Activated naive CD4-positive, alpha-beta T cell treated with anti-CD3 and anti-CD28 coated beads, Interleukin-2, amount 50 U/mL, for 72 hours (primary cell): ENCODE measurements at places on chromosomes 2 and 18.

DNA sequence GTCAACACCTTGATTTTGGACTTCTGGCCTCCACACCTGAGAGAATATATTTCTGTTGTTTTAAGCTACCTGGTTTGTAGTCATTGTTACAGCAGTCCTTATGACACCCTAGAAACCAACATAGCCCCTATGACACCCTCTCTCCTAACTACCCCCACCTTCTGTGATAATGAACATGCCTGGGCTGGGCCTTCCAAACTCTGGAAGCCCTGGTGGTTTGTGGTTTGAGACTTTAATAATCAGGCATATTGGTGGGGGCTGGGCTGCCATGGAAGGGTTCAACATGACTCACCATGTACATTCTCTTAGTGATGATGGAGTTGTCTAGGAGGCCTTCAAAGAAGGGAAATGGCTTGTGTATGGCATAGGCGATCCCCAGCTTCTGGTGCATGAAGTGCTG is 3.3 kb downstream of the SP110 start:
- no peak for DNase-seq

GRCh38 chr18:55934821-55935220 is 346.8 kb upstream of the TCF4 start:
- no peak for DNase-seq

DNA sequence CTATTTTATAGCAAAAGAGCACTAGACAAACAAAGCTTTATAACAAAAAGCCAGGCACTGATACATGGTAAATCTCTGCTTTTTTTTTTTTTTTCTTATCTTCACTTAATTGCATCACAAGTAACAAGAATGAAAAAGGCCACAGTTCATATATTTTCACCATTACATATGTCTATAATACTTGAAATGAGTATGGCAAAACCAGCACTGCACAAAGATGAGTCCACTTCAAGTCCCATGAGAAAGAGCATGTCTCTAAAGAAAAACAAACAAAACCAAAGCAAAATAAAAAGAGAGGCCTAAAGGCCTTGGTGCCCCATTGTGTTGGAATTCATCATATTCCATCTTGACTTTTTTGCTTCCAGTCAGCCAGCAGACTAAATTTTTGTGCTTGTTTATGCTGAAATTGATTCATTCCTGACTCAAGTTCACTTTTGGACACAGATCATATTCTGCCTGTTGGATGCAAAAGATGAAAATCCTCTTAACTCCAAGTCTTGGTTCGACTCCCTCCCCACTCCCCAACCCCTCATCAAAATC is 264.9 kb upstream of the CCDC68 start:
- DNase-seq = no peak

- no peak for DNase-seq
Measured at GRCh38 chr2:79860228-79861058, 347.6 kb downstream of the CTNNA2 start.

GRCh38 chr2:63503818-63504217 is 84.5 kb downstream of the WDPCP start:
- DNase-seq = no peak

GRCh38 chr2:5690286-5690685 is 1.9 kb upstream of the SOX11 start:
- DNase-seq = no peak

GRCh38 chr2:235444101-235444597 is 49.7 kb upstream of the AGAP1 start:
- DNase-seq = no peak

- no peak for DNase-seq
Measured at GRCh38 chr2:35931115-35931514, 424.5 kb upstream of the CRIM1 start.

GRCh38 chr2:23497063-23497462 is 112.1 kb downstream of the KLHL29 start:
- peak; percentile 63 for DNase-seq

- no peak for DNase-seq
Measured at GRCh38 chr2:160967523-160967922, 192.7 kb upstream of the TANK start.

- no peak for DNase-seq
Measured at GRCh38 chr2:39989888-39990287, 210.8 kb upstream of the THUMPD2 start.

DNA sequence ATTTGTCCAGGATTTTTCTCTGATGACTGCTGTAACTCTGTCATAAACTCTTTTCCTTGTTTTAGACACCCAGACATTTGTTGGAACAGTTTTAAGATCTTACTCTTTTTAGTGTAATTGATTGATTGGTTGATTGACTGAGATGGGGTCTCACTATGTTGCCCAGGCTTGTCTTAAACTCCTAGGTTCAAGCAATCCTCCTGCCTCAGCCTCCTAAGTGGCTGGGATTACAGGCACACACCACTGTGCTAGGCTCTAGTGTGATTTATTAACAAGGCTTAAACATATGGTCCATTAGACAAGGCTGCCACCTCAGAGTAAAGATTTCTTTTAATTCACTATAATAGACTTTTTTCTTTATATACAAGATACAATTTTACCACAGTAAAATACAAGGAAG is 2.0 kb downstream of the PAIP2B start:
- DNase-seq = no peak

DNA sequence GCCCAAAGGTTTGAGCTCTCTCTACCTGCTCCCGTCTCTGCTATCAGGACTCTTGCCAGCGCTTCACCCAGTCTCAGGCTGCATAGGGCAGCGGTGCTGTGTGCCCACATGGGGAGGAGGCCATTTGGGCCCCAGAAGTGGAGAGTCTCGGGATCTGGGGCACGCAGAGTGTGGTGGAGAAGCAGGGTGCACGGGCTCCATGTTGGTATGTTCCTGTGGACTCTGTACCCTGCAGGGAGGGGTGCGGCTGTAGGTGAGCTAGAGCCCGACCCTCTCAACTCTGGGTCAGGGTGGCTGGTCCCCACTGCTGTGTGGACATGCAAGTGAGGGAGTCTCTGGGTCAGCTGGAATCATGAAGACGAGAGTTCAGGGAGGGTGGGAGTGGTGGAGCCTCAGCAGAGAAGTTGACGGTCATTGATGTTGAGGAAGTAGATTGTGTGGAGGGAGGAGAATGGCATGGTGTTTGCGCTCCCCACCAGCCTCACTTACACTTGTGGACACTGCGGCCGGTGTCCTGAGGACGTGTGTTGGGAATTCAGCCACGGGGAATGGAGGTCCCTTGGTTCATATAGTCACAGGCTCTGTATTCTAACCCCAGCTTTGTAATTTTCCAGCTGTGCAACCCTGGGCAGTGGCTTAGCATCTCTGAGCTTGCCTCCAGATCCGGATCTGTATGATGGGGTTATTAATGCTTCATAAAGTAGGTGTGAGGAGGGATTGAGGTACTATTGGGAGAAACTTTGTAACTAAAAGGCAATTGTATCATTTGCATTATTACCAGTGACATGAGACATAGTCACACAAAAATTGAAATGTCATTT is 840 bp upstream of the PSD4 start:
- no peak for DNase-seq

- DNase-seq = no peak
Measured at GRCh38 chr2:208251098-208251497, 3.8 kb downstream of the IDH1 start.

GRCh38 chr2:237868631-237869342 is 9.4 kb downstream of the RAMP1 start:
- no peak for DNase-seq

GRCh38 chr2:66109419-66109818 is 325.5 kb upstream of the MEIS1 start:
- no peak for DNase-seq

DNA sequence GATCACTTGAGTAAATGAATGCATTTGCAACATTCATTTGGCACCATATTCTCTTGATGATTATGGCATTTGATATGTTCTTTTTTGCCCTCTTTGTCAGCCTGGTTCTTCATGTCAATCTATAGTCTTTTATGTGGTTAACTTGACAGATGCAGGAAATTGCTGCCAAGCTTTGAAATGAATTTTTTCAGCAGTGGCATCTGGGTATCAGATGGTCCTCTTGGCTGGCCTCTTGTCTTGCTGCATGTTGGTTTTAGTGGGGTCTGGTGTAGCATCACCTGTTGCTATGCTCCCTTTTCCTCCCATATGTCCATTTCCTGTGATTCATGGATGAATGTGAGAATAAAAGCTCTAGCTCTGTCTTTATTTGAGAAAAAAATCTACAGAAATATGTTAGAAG is 119.9 kb downstream of the DPP4 start:
- no peak for DNase-seq

DNA sequence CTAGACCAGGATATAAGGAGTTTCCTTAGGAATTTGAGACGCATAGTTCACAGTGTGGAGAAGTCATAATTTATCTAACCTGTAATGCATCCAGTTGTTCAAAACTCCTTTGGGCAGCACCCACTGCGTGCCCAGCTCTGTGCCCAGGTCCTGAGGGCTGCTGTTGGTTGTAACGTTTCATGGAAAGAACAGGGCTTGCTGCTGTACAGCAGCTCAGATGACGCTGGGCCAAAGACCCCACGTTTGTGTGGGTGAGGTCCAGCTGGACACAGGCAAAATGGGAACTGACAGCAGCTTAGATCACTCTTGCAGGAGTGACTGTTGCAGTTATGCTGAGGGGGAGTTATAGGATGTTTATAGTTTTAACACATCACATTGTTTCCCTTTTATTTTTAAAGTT is 30.0 kb upstream of the HS6ST1 start:
- DNase-seq = no peak

DNA sequence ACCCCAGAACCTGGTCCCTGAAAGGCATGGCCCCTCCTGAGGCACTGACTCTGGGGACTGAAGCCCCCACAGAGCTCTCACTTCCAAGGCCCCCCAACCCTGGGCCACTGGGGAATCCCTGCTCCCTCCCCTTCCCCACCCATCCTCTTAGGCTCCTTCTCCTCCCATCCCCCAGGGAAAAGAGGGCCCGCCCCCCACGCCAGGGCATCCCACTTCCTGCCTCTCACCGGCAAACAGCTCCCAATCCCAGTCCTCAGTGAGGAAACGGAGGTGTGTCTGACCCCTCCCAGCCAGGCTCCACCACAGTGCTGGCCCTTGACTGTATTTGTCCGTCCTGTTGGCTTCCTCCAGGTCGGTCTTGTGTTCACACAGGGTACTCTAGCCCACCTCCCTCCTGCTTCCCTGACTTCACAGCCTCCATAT is 35.0 kb upstream of the PTMA start:
- no peak for DNase-seq

- DNase-seq = no peak
Measured at GRCh38 chr2:25879133-25879730, 945 bp upstream of the ASXL2 start.

- no peak for DNase-seq
Measured at GRCh38 chr2:30690126-30690561, 117.1 kb downstream of the CAPN13 start.

DNA sequence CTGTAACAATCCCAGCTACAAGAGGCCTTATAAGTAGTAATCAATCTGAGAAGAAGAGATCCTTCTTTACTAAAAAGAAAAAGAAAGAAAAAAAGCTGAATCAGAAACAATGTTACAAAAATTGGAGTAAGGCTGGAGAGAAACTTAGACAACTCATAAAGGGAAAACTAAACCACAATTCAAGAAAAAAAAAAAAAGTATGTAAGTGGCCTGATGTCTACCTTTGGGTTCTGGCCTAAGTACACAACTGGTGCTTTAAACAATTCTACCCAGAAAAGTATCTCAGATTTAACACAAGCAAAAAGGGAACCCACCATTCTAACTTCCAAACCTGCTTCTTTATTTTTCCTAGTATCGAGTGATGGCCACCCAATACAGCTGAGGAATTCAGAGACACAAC is 45.3 kb downstream of the ZNF521 start:
- DNase-seq = no peak

GRCh38 chr2:28801726-28802125 is 8.9 kb upstream of the SPDYA start:
- DNase-seq = no peak

- no peak for DNase-seq
Measured at GRCh38 chr2:29606104-29607037, 315.0 kb downstream of the ALK start.

DNA sequence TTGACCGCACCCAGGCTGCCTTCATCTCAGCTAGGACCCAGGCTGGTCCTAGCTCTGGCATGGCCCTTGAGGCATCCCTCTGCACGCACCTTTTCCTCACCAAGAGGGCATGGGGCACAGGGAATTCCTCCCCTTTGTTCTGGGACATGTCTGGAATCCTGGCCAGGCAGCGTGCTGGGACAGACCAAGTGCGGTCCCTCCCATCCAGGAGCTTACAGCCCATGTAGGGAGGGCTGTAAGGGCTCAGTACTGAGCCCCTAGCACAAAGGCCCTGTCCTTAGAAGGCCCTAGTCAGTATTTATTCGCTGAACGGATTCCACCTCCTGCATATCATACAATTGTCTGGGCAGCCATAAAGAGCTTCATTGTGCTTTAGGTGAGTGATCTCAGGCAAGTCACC is 3.0 kb downstream of the TMEM37 start:
- no peak for DNase-seq

DNA sequence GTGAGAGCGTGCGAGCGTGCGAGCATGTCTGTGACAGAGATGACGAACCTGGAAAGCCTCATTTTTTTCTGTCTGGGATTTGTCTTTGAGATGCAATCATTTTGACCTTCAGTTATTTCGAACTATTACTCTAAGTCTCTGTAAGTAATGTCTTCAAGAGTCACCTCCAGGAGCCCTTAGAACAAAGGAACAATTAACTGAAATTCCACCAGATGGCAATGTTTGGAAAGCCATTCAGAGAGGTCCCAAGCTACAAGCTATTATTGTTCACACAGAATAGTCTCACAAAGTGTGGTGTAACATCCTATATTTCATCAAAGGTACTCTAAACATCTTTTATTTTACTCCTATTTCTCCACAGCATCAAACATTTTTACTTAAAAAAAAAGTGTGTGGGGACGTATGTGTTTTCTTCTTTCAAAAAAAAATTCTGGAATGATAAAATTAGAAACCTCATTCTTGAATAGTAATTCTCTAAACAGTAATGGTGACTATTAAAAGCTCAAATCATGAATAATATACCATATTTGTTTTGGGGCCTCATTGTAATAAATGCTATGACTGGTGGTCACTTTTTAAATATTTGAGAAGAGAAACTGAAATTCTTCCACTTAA is 35.1 kb upstream of the MAPRE2 start:
- DNase-seq = no peak

DNA sequence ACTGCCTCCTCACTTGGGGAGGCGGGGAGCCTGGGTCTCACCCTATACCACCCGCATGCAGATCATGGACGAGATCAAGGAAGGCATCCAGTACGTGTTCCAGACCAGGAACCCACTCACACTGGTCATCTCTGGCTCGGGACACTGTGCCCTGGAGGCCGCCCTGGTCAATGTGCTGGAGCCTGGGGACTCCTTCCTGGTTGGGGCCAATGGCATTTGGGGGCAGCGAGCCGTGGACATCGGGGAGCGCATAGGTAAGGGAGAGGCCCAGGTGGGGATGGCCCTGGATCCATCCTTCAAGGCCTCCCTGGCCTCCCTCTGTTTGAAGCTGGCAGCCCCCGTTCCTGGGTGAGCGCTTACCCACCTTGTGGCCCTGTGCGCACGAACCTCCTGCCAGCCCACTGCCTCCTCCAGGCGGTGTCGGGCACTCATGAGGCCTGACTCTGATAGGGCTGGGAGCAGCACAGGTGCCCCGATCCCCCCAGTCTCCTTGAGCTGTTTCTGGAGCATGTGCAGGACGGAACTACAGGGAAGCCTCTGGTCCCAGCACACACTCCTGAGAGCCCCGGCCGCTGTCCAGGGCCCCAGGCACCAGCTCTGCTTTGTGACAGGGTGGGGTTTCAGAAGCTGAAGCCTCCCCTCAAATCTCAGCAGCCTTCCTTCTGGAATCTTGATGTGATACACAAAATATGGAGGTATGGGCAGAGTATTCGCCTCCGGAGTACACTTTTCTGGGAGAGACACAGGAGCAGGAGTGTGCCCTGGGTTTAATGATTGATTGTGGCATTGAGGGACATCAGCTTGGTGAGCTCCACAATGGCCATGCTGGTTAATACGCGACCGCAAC is 708 bp downstream of the AGXT start:
- DNase-seq = no peak

- DNase-seq = no peak
Measured at GRCh38 chr2:197615016-197615652, 60.3 kb downstream of the RFTN2 start.
